ENCODE measurements at places on chromosomes 7 and 10.

GRCh38 chr10:13699216-13699615, 112.5 kb downstream of the PRPF18 start:
- DNase-seq, result no peak

GRCh38 chr10:26854524-26854923, 6.2 kb downstream of the ABI1 start:
- DNase-seq, result no peak

DNA sequence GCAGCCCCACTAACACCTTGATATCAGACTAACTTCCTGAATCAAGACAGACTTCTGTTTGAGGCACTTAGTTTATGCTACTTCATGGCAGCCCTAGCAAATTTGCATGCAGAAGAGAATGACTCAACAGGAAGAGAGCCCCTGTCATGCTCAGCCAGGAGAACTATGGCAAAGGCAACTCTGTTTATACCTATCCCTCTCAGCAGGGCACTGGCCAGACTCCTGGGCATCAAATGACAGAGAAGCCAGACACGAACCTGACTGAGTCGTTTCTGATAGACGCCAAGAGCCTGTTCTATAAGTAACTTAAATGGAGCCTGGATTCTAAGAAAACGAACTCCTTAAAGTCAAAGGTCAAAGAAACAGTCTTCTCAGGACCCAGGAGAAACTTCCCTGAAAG, 50.9 kb upstream of the UNC5B start:
- DNase-seq, result no peak

GRCh38 chr10:93702210-93703001, at the start of gene FRA10AC1:
Gene FRA10AC1, minus strand, starts transcription at chr10:93702592. Its CDS starts 2,486 bp downstream, at chr10:93700106.
- DNase-seq, result peak; percentile 77

DNA sequence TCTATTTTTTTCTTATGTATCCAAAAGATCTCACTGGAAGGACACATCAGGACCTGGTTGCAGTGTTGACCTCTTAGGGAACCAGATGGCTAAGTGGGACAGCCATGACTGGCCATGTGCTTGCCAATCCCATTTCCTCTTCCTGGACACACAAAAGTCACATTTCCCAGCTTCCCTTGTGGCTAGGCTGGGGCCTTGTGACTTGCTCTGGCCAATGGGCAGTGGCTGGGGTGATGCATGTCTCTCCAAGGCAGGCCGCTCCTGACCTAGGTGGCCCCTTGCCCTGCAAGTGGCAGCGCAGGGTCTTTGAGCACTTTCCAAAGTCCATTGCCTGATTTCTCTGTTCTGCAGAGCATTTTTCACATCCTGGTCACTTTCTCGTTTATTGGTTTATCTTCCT, 41.7 kb upstream of the HSPA12A start:
- DNase-seq, result no peak

DNA sequence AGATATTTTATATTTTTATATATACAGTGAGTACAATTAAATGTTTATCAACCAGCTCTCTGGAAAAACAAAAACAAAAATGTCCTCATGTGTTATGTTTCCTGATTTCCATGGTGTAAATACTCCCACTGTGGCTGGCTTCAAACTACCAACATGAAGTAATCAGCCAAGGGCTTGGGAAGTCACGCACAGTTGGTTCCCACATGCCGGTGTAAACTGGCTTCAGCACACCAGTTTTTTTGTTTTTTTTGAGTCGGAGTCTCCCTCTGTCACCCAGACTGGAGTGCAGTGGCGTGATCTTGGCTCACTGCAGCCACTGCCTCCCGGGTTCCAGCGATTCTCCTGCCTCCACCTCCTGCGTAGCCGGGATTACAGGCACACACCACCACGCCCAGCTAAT, 11.8 kb downstream of the OSBPL3 start:
- DNase-seq, result no peak

- no peak for DNase-seq
Observed at GRCh38 chr10:106424981-106425380, 739.5 kb downstream of the SORCS1 start.

DNA sequence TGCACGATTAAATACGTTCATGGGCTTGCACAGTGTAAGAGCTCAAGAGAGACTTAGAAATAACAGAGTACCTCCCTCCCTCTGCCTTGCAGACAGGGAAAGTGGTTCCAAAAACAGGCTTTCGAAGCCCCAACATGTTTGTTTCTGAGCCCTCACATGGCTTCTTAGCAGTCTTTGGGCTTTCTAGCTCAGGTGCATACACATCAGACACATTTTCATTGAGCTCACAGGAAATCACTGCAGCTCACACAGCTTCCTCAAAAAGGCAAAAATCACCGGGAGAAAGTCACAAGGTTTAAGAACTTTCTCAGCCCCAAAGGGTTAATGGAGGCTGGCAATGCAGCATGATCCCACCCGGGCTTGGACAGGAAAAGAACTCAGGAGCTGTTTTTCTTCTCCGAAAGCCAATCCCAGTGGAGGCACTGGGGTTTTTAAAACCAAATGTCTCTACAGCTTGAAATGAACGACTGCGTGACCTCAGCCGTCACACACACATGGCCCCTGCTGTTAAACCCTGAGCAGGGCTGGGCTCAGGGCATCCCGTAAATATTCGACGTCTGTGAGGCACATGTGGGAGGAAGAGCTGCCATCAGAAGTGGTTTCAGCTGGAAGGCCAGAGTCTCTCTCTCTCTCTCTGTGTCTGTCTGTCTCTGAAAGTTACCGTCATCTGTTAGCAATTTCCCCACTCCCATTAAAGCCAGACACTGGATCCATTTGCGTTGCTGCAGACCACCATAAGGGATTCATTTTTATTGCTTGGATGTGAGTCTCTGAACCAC, 69.7 kb downstream of the CALML3 start:
- DNase-seq, result no peak

- DNase-seq, result no peak
Observed at GRCh38 chr10:5694573-5694972, 9.9 kb downstream of the TASOR2 start.

Data from stimulated activated CD4-positive, alpha-beta T cell treated with anti-CD3 and anti-CD28 coated beads, Interleukin-4, amount 100 ng/mL, for 4 hours (primary cell).